Foreskin keratinocyte (primary cell): ENCODE measurements at places on chromosomes 2 and 18.

DNA sequence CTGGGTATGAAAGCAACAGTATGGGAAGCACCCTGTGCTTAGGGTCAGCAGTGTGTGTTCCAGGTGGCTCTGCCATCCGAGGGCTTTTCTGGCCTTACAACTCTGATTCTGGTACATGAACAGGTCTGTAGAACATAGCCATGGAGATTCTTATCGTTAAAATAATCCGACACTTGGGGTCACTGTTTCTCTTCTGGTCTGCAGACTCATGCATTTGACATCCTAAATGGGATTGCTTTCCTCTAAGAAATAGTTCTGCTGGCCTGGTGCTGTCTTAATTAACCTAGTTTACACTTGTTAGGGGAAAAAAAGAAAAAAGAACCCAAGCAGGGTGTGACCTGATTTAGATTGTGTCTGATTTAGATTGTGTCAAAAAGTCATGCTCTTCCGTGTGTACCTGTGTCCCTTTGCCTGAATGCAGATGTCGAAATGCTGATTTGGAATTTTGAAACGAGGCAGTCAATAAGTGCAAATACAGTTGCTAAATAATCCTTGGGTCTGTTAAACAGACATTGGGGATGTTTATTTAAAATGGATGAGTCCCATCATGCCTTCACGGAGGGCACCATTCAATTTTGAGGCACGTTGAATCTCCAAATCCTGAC lies 59.6 kb downstream of the TRPM8 start:
- DNase-seq = peak; percentile 63

- no peak for DNase-seq
Observed at GRCh38 chr2:197223451-197223850, 87.1 kb downstream of the ANKRD44 start.

DNA sequence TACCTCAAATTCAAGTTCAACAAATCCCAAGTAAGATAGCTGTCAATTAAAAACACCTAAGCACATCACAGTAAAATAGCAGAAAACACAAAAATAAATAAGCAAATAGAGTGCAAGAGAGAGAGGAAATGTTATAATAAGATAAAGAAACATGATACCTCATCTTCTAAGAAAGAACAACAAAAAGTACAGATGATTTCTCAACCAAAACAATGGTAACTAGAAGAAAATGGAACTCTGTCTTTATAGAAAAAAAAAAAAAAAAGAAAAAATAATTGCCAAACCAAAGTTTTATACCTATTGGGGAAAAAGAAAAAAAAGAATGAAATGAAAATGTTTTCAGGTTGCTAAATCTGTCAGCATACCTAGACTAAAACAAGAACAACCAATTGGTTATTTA lies 1253.5 kb upstream of the CDH2 start:
- DNase-seq = no peak

- DNase-seq = no peak
Observed at GRCh38 chr18:37956020-37956419, 390.4 kb upstream of the CELF4 start.

GRCh38 chr2:191675807-191676721 lies 1.9 kb upstream of the NABP1 start:
- DNase-seq = no peak
